ENCODE measurements at places on chromosomes 12 and 14.
A peak's percentile ranks its signal among the peaks of the same experiment; 100 is the strongest.

DNA sequence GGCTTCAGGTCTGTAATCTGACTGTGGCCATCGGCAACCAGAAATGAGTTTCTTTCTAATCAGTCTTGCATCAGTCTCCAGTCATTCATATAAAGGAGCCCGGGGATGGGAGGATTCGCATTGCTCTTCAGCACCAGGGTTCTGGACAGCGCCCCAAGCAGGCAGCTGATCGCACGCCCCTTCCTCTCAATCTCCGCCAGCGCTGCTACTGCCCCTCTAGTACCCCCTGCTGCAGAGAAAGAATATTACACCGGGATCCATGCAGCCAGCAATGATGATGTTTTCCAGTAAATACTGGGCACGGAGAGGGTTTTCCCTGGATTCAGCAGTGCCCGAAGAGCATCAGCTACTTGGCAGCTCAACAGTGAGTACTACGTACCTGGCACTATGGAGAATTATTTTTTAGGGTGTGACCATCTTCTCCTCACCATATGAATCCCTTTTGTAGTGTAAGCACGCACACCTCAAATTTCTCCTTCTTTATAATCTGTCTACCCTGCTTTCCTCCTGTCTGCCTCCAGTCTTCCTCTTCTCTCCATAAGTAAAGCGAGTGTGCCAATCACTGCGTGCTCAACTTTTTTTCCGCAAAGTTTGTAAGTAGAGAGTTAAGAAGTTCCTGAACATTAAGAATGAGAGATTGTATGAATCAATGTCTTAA lies at the start of gene TPH2:
TPH2 (plus strand) TSS at position 118 of the 658 bp plus-strand sequence; CDS start at position 260, 142 bp downstream.
- DNase-seq: peak; percentile 27

- DNase-seq: no peak
These were observed 67.6 kb downstream of the FOXN3 start for GRCh38 chr14:89349171-89350008.

- DNase-seq: no peak
These were observed 20.9 kb downstream of the HIP1R start for GRCh38 chr12:122855928-122856831.

- peak; percentile 46 for DNase-seq
These were observed 26.1 kb downstream of the TPCN1 start for GRCh38 chr12:113247123-113248050.

DNA sequence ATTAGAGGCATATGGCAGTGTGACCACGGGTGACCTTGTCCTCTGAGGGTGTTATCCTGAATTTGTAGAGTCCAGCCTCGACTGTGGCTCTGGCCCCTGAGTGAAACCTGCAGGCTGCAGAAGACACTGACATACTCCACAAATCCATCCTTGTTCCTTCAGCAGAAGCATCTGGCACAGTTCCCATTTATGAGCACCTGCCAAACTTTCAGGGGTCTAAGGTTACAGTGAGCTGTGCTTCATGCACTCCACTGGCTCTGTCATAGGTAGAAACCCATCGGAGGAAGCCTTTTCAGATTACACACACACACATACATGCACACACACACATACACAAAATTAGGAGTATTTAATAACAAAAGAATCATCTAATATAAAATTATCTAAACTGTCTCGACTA lies 13.6 kb upstream of the NUAK1 start:
- no peak for DNase-seq

DNA sequence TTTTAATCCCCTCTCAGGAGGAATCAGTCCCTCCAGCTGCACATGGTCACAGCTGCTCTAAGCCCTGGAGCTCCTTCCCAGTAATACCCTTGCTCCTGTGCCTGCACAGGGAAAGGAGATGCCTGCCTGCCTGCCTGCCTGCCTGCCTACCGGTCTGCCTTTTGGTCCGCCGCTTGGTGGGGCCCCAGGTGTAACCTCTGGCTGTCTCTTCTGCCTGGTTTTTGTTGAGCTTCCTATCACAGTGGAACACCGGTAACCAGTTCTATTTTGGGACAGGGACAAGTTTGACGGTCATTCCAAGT lies 99.8 kb downstream of the DAD1 start:
- DNase-seq: no peak

DNA sequence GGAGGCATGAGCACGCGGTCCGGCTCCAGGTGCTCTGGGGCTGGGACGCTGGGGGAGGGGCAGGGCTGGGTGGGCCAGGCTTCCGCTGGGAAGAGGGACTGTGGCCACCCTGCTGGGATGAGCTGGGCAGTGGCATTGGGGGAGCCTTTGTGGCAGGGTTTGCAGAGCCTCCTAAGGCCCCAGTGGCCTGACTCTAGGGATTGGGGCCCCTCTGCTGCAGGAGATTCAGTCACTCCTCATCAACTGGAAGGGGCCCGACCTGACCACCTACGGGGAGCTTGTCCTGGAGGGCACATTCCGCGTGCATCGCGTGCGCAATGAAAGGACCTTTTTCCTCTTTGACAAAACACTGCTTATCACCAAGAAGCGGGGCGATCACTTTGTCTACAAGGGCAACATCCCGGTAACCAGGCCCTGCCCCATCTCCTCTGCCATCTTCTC lies 26.9 kb downstream of the PLEKHG3 start:
- DNase-seq: no peak

DNA sequence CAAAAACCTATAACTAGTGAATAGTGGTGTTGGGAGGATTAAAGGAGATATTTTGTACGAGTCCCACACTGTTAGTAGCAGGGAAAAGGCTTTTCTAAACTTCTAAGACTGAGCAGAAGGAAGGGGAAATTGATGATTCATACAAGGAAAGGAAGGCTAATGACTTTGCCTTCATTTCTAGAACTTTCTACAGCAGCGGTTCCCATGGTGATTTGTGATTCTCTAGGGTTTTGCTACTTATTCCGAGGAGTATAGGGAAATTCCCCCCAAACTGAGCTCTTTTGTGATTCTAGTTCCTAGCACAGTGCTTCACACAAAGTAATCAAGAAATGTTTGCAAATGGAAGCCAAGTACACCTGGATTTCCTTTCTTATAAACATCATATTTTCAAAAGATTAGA lies 23.8 kb upstream of the PWP1 start:
- peak; percentile 48 for DNase-seq

GRCh38 chr12:62618319-62618718 lies 151.7 kb downstream of the MON2 start:
- DNase-seq: no peak

DNA sequence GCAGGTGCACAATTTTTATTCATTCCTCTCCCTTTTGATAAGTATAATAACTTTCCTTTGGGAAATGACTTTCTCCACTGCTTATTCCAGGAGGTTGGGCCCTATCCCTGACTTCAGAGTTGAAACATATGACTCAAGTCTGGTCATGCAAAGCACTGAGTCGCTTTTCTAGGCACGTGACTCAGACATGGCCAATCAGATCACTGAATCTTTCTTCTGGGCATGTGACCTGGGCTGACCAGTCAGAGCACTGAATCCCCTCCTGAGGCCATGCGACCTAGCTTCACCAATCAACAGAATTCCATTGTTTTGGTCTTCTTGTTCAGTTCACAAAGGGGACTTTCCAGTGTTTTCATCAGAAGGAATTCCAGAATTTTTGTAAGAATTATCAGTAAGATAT lies 377.1 kb upstream of the KITLG start:
- DNase-seq: no peak

DNA sequence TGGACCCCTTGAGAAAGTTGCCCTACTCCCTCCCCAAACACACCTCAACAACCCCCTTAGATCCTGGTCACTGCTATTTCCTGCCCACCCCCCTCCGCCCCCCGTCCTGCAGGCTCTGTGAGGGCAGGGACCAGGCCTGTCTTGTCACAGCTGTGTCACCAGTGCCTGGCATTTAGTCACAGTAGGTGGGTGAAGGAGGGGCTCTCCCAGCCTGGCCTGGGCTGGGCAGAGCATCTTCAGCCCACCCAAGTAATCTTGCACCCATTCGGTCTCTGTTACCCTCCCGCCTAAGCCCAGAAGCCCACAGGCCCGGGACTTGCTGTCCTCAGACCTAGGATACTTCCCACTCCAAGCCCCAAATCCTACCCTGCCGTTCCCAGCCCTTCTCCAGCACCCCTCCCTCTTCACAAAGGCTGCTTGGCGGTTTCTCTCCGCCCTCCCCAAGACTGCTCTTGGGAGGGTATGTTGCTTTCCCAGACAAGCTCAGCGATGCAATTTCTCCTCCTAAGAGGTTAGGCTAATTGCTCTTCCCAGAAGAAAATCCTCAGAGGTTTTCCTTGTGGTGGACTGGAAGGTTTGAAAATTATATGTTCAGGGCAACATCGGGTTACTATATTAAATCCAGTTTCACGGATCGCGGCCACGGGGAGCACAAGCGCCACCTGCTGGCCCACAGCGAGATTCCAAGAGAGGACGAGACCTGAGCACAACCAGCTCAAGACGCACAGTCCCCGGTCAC lies 50.8 kb upstream of the ZFP36L1 start:
- DNase-seq: peak; percentile 54

- no peak for DNase-seq
These were observed 26.7 kb downstream of the CSRP2 start for GRCh38 chr12:76852106-76852505.

- DNase-seq: no peak
These were observed 2.2 kb downstream of the SCARB1 start for GRCh38 chr12:124861492-124861891.

- no peak for DNase-seq
These were observed 10.5 kb downstream of the TCL1B start for GRCh38 chr14:95696741-95697140.

GRCh38 chr14:27338012-27338411 lies 740.2 kb upstream of the NOVA1 start:
- DNase-seq: no peak

DNA sequence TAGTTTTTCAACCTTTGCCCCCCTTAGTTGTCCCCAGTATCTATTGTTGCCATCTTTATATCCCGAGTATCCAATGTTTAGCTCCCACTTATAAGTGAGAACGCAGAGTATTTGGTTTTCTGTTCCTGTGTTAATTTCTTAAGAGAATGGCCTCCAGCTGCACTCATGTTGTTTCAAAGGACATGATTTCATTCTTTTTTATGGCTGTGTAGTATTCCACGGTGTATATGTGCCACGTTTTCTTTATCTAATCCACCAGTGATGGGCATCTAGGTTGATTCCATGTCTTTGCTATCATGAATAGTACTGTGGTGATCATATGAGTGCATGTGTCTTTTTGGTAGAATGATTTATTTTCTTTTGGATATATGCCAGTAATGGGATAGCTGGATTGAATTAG lies 72.0 kb downstream of the GCH1 start:
- DNase-seq: no peak

GRCh38 chr14:104435147-104436046 lies 144.2 kb upstream of the C14orf180 start:
- DNase-seq: no peak

GRCh38 chr12:67151886-67152285 lies 117.3 kb upstream of the CAND1 start:
- DNase-seq: no peak

- no peak for DNase-seq
These were observed 350.0 kb downstream of the GALC start for GRCh38 chr14:87643005-87643404.

DNA sequence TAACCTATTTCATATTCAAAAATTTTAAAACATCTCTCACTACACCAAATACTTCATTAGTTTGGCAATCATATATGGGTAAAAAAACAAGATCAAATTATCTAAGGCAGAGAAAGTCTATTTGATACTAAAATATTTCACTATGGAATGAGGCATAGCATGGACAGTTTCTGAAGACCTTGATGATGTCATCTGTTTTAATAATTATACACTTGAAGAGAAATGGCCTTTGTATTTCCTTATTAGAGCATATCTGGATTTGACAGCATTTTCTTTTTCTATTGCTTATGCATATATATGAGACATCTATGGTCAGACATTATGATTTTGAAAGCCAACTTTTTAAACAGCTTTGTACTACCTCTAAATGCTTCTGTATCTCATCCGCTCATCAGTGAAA lies 88.6 kb downstream of the DDHD1 start:
- no peak for DNase-seq

DNA sequence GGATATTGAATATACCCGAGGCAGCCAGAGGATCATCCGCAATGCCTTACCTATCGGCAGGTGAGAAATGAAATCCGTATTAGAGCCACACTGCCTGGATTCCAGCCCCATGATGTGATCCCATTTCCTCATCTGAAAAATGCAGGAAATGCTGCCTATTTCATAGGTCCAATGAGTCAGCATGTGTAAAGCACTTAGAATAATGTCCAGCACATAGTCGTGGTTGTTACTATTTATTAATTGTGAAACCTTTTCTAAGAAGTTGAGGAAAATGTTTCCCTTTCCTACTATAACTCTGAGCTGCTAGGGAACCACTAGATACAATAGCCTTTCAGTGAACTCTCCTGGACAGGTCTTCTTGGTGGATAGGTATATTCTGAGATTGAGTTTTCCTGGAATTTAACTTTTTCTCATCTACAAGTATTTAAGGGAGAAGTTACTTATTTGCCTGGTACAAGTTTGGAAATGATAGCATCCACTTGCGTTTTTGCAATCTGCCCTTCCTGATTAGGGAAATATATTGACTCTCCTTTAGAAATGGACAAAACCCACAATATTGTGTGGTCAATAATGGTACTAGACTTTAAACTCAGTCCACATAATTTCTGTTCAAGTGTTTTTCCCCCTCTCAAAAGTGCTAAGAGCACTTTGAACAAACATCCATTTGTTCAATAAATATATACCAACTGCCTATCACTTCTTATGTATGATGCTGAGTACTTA lies 12.2 kb downstream of the POLR3B start:
- no peak for DNase-seq

DNA sequence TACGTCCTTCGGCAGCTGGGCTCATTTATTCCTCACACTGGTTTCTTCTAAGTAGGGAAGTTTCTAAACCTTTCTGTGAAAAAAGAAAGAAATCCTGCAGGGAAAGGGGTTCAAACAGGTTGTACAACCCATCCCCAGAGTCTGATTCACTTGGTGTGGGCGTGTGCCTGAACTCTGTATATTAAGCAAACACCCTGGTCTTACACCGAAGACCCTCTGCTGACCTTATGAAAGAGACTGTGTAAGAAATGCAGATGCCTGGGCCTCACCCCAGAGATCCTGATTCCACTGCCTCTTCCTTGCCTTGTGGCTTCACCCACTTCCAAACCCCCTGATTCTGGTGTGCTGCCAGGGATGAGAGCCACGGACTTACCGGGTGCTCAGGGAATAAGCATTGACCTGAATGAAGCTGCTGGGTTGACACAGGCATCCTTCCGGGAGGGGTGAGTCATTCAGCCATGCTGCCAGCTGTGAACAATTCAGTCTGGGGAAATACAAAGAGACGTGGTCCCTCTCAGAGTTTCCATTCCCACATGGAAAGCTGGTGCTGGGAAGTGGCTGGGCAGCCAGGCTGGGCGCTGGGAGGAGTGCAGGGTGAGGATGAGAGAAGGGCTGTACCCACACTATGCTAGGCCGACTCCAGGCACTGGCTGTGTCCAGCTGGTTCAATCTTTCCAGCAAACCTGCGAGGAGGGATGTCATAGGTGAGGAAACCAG lies 26.5 kb upstream of the ACTN1 start:
- peak; percentile 12 for DNase-seq

DNA sequence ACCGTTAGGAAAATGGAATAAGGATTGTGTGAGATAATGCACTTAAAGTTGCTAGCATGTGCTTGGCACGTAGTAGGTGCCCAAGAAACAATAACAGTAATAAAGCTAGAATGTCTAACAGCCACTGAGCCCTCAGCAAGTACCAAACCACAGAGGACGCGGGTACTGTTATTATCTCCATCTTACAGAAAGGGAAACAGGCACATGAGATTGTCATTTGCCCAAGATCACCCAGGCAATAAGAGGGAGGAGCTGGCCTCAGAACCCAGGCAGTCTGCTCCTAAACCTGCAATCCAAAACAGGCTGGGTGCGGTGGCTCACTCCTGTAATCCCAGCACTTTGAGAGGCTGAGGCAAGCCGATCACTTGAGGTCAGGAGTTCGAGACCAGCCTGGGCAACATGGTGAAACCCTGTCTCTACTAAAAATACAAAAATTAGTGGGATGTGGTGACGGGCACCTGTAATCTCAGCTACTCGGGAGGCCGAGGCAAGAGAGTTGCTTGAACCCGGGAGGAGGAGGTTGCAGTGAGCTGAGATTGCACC lies 5.1 kb upstream of the SDS start:
- DNase-seq: no peak

Data from CD14-positive monocyte (primary cell).